ENCODE measurements at places on chromosomes 16 and 17.

DNA sequence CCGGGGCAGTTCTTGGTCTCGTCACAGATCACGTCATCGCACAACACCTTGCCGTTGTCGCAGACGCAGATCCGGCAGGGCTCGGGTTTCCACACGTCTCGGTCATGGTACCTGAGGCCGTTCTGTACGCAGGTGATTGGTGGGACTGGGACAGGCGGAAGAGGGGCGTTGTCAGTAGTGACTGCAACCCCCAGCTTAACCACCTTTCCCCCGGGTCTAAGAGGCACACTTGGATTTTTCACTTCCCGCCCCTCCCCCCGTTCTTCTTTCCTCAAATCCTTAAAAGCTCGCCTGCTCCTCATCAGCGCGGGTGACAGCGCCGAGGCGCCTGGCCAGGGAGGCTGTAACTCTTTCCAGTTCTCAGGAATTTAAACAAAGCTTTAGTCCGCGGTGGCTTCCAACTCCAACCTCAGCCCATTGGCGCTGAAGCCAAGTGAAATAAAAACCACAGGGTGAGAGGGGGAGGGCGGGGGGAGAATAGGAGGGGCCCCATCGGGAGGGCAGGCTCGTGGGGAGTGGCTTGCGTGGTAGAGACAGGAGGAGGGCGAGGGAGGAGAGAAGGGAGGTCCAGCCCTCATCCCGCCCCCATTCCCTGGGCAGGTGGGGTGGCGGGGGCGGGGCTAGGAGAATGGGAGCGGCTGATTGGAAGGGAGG, 1.5 kb downstream of the COL1A1 start:
- peak; percentile 50 for DNase-seq

DNA sequence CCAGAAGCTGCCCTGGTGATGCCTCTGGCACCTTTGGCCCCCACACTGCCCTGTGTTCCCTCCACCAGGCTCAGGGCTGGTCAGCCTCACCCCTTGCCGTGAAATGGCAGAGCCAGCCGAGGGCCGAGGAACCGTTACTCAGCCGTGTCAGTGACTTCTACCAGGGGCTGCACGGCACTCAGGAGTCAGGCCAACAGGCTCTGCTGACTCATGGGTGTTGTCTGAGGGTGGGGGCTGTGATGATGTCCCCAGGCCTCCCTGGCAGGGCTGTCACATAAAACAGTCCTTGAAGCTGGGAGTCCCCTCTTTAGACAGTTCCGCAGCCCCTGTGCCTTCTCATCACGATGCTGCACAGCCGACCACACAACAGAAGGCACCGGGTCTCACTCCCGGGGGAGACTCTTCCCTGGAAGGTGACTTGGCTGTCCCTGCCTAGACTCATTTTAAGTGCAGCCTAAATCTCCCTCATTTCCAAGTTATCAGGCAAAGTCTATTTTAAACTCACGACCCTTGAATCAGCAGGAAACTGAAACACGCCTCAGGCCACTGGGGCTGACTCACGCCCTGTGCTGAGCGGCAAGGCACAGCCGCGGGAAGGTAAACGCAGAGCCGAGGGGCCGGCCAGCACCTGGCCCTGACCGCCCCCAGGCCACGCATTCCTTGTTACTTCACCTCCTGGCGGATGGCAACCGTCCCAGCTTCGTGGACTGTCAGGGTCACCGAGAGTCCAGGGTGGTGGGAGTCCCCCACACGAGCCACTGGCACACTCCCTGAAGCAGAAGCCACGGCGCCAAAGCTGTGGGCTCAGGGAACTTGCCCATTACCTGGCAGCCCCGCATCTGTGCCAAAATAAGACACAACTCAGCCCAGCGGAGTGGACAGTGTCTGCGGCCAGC, 102.6 kb downstream of the ZNF778 start:
- peak; percentile 35 for DNase-seq

- no peak for DNase-seq
Measured at GRCh38 chr17:47076171-47076570, 97.1 kb upstream of the RPRML start.

DNA sequence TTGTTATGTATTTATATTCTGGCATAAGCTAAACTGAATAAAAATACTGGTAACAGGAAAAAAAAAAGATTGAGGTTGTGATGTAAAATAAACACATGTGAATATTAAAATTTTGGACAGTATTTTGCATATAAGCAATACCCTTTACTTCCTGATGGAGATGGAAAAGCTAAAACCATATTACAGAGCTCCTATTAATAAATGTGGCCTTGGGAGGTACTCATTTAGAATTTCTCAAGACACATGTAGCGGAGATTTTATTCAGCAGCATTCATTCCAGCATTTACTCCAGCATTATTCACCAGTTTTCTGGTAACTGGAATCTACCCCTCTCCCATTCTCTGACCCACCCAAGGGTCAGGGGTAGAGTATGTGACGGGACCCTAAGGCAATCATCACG, 94.3 kb upstream of the AXIN2 start:
- no peak for DNase-seq

- no peak for DNase-seq
Measured at GRCh38 chr16:81324808-81325207, 10.0 kb downstream of the GAN start.

DNA sequence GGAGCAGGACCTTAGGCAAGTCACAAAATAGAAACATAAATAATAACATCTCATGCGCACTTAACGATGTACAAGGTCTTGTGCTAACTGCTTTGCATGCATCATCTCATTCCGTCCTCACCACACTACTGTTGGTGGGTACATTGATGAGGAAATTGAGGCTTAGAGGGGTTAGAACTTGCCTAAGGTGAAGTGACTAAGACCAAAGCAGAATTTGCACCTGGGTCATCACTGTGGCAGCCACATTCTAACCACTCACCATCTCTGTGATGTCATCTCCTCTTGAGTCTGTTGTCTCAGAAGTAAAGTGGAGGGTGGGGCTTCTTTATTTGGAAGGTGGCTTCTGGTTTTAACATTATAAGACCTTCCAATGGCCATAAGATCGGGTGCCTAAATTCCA, 20.4 kb upstream of the TRIM25 start:
- DNase-seq, result no peak

DNA sequence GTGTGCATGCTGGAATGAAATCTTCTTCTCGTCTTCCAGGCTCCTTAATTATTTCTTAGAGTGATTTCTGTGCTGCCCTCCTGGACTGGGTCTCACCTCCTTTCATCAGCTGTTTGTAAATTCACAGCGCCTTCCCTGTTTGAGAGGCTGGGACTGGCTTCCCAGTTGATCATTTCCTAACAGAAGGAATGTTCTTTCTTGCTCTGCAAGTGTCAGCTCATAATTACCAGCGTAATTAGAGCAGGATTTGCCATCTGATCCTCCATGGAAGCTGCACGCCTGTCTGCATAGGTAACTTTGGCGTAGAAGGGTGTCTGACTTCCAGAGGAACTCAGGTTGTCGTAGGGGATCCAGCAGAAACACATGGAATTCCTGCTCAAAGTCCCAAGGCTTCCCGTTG, 375.0 kb upstream of the EEF2KMT start:
- no peak for DNase-seq

DNA sequence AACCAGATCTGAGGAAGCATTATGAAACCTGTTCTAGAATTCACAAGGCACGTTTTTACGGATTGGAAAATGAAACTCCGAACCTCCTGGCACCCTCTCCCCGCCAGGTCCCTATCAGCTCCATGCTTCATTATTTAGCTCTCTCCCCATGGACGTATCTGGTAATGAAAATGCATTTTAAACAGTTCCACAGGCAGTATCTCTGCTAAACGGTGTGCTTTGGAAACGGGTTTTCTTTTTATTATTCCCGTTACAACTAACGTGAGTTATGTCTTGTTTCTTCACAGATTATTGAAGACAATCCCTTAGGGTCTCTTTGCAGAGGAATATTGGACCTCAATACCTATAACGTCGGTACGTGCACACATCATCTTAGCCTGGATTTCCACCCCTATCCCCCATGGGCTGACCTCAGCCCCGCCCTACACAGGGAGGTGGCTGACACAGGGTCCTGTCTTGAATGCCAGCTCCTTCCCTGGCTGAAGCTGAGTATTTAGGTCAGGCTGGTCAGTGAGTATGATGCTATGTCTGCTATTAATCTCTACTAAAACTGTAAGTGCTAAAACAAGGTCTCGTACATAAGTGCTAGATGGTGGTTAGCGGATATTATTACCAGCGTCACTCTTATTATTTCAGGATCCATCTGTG, 82.9 kb downstream of the SDR42E1 start:
- no peak for DNase-seq

- no peak for DNase-seq
Measured at GRCh38 chr16:51615141-51615540, 464.1 kb upstream of the SALL1 start.

DNA sequence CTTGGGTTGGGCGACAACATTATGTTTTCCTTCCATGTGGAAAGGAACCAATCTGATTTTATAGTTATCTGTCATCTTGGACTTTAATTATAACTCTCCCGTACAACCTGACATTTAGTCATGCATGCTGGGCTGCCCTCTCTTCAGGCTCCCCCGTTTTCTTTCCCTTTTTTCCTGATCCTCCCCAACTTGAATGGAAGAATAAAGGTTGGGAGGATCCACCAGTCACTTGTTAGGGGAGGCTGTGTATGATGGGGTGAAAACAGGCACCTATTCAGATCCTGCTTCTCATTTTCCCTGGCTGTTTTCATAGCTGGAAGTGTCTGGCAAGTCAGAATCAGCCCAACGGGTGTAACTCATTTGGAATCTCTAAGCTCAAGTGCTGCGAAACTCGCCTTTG, 267.2 kb upstream of the SALL1 start:
- DNase-seq, result no peak
